ENCODE measurements at places on chromosomes 7 and 10.
A peak's percentile ranks its signal among the peaks of the same experiment; 100 is the strongest.

- DNase-seq, result no peak
Measured at GRCh38 chr7:113015034-113015645, 71.5 kb downstream of the GPR85 start.

GRCh38 chr10:124722798-124723783 lies 21.1 kb downstream of the FAM53B start:
- DNase-seq, result no peak

DNA sequence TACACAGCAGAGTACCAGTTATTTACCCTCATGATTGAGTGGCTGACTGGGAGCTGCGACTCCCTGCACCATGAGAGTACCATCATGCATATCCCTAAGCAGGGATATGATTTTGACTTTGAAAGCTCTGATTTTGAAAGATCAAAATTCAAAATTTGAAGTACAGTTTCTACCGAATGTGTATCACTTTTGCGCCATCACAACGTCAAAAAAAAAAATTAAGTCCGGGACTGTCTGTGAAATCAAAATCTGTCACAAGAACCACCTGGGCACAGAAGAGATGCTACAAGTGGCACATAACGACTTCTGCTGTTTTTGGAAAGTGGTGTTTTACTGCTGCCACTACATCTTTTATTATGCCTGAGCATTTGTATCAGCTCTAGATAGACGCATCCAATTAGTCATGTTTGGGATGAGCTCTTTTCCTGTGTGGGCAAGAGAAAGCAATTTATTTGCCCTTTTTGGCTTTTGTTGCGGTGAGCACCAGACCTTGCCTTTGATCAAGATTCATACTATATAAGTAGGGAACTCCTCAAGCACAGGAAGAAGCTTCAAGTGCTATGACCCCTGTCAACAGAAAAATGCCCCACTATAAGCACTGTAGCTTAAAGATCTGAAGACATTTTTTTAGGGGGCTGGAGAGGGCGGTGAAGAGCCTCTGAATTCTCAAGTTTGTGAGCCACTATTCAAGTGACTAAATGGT lies 10.7 kb downstream of the MTPN start:
- no peak for DNase-seq

DNA sequence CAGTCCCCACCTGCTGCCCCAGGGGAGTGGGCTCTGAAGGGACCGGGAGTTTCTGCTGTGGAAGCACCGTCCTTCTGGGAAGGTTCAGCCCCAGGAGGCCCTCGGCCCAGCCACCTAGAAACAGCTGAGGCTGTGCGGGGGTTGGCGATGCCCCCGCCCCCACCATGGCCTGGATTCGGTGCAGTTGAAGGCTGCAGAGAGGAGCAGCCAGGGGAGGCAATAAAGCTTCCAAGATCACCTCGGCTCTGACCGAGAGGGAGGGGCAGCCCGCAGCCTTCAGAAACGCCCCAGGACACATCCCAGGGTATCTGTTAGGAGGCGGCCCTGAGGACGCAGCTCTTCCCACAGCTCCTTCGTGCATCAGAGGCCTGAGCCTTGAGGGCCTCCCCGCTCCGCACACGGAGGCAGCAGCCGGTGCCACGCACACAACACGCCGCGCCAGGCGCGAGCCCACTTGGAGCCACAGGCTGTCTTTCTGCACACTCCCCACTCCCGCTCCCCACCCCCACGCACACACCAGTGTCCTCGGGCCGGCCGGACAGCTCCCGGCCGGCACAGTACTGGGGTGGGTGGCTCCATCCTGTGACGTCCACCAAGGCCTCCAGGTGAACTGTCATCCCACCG lies 1.6 kb downstream of the KNDC1 start:
- no peak for DNase-seq

DNA sequence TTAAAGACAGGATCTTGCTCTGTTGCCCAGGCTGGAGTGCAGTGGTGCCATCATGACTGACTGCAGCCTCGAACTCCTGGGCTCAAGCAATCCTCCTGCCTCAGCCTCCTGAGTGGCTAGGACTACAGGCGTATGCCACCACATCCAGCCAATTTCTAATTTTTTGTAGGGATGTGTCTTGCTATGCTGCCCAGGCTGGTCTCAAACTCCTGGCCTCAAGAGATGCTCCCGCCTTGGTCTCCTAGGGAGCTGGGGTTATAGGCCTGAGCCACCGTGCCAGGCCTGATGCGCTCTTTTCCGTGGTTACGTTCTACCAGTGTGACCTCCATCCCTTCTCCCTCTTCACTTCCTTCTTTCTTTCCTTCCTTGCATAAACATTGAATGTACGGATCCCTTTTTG lies 34.2 kb upstream of the IL15RA start:
- DNase-seq, result no peak

DNA sequence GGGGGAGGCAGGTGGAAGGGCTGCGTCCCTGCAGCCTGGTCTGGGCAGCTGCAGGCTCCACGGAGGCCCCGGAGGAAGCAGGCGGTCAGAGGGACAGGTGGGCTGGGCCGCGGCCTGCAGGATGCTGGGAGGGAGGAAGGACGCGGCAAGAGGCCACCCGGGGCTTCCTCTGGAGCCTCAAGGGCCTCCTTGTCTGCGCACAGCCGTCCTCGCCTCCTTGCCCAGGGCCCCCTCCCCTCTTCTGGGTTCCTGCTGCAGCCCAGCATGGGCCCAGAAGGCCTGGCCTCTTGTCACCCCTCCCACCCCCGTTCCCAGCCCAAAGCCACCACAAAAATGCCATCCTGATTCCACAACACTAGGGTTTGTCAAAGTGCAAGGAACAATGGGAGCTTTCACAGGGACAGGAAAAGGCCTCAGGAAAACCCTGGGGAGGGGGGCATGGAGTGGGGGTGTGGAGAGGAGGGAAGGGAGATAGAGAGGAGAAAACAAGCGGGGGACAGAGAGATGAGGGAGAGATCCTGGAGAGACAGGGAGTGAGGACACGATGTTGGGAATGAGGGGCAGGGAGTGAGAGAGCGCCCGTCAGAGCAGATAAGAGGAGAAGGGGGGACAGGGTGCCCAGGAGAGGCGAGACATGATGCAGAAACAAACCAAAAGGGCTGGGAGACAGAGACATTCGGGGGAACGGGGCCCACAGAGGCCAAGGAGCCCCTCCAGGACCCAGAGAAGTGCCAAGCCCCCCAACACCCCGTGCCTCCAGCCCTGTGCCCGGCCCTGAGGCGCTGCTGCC lies 41.8 kb downstream of the ZCCHC24 start:
- DNase-seq, result no peak

- no peak for DNase-seq
Measured at GRCh38 chr10:107163076-107163855, 1.2 kb downstream of the SORCS1 start.

DNA sequence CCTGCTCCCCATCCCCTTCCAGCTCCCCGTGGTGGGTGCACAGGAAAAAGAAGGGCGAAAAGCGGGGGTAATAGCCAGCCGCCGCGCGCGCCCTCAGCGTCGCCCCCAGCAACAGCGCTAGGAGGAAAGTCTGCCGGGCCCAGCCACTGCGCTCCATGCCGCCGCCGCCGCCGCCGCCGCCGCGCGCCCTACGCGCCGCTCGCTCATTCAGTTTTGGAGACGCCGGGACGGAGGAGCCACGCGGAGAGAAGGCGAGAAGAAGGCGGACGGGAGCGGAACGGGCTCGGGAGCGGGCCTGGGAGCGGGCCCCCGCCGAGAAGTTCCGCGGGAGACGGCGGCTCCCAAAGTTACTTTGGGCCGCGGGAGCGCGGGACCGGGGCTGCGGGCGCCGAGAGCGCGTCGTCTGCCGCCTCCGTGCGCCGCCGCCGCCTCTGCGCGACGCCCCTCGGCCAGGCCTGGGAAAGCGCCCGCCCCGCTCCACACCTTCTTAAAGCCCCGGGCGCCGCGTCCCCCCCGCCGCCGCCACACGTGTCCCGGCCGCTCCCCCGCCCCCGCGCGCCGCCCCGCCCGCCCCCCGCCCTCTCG lies at the start of gene RELN:
TSS of gene RELN (minus strand) at position 459 of the 585 bp plus-strand sequence. CDS start at position 157, 302 bp downstream.
- no peak for DNase-seq

- no peak for DNase-seq
Measured at GRCh38 chr10:5668429-5668828, 2.0 kb upstream of the ASB13 start.

- DNase-seq, result no peak
Measured at GRCh38 chr7:17957871-17958270, 17.6 kb upstream of the SNX13 start.

DNA sequence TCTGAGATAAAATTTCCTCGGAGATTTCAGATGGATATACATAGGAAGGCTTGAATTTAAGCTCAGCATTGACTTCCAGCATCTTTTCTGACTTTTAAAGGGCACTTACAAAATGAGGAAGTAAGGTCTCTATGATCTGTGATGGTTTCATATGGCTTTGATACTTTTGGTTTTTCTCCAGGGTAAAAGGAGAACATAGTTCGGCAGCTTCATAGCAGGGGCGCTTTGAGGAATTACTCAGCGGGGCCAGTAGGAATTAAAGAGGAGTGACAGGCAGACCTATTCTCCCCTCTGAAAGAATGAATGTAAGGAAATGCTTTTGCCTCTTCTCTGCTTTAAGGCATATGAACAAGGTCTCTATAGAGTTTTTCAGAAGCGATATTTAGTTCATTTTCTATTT lies 80.0 kb upstream of the PCDH15 start:
- DNase-seq, result no peak

GRCh38 chr7:21722371-21722770 lies 179.5 kb downstream of the DNAH11 start:
- no peak for DNase-seq

DNA sequence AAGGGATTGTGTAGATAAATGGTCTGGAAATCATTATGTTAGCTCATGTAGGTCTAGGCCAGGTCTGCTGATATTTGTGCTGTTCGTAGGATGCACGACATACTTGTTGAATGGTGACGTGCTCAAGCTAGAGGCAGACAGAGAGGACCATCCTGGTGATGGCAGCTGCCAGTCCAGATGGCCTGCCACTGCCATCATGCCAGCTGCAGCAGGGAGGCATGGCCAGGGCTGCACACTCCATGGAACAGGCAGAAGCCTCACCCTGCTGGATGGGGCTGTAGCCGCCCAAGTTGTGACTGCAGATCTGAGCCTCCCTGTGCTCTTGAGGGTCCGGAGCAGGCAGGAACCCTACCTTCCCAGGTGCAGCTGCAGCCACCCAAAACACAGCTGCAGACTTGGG lies 80.3 kb downstream of the SPDYE5 start:
- no peak for DNase-seq

DNA sequence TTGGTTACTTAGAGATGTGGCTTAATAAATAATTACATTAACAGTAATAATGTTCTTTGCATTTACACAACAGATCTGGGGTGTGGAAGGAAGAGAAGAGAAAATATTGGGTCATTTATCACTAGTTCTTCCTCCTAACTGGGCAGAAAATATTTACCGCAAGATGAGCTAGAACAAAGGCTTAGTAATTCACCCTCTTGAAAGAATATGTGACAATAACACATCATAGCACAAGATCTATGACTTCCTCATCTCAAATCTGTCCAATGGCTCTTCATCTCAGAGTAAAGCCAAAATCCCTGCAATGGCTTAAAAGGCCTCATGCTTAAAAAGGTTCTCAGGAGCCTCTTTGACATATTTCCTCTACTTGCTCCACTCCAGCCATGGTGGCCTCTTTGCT lies 178.6 kb downstream of the ZNF438 start:
- no peak for DNase-seq

GRCh38 chr10:97222326-97222961 lies 36.7 kb upstream of the SLIT1 start:
- no peak for DNase-seq

DNA sequence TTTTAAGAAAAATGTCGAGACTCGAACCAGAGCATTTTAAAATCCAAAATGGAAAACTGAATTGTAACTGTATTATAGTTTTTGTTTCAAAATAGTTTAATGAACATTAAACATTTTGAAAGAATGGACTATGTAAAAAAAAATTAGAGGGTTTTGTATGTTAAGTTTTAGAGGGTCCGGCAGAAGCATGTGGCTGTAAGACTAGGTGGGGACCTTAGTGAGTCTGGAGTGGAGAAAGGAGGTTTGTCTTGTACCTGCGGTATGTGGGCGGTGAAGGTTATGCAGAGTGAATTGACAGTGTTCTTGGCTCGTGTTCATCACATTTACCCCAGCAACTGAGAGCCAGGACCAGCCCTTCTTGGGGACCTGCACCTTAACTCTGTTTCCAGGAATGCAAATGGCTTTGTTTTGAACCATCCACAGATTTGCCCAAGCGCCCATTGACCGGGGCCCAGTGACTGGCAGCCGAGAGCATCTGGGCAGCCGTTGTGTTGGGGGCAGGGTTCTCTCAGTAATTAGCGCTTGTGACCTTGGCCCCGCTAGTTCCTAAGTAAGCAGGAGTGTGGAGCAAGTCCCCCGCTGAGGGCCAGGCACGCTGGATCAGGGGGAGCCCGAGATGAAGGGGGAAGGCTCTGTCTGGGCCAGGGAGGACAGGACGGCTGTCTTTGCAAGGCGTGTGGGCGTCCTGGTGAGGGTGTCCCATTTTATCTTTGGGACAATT lies 1.4 kb upstream of the KLF6 start:
- DNase-seq, result no peak

GRCh38 chr10:91901784-91902677 lies 7.3 kb downstream of the FGFBP3 start:
- DNase-seq, result no peak

- no peak for DNase-seq
Measured at GRCh38 chr7:23347033-23347681, 48.0 kb downstream of the MALSU1 start.

GRCh38 chr10:110460111-110460809 lies 37.4 kb upstream of the DUSP5 start:
- peak; percentile 8 for DNase-seq

DNA sequence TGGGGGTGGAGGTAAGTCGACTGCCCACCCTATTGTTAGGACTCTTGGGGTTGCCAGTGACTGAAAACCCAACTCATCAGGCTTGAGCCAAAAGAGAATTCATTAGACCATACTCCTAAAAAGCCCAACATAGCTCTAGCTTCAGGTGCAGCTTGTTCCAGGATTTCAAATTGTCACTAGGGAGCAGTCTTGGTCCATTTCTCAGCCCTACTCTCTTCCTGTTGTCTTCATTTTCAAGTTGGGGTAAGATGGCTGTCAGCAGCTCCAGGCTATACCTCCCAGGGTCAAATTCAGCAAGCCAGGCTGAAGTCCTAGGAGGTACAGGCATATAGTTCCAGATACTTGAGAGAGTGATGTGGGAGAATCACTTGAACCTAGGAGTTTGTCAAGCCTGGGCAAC lies 14.9 kb upstream of the COL13A1 start:
- no peak for DNase-seq

DNA sequence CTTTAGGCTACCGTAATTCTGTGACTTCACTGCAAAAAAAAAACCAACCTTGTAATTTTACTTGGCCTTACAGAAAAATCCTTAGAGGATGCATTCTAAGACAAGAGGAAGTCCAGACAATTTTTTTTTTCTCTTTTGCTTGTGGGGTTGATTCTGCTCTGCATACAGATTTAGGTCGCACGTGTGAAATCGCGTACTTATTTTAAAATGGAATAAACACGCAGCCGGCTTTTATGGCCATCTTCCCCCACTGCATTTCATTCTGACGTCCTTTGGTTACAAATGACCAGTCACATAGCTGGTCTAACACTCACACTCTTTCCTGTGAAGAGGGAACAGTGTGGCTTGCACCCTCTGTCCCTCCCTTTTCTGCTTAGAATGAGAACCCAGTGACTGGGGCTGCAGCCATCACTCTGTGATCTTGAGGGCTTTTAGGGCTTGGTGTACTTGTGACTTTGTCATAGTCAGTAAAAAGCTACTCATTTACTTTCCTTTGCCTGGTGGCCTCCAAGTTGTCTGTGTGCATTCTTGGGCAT lies 63.6 kb upstream of the CARD11 start:
- no peak for DNase-seq

- no peak for DNase-seq
Measured at GRCh38 chr10:126004752-126005151, 108.4 kb downstream of the FANK1 start.

Data from stimulated activated CD4-positive, alpha-beta T cell treated with anti-CD3 and anti-CD28 coated beads, Interleukin-15, amount 100 ng/mL, for 1 hour (primary cell).